ENCODE measurements at places on chromosomes 12 and 14.

GRCh38 chr12:40622246-40622838, 69.9 kb upstream of the CNTN1 start:
- peak; percentile 14 for DNase-seq

DNA sequence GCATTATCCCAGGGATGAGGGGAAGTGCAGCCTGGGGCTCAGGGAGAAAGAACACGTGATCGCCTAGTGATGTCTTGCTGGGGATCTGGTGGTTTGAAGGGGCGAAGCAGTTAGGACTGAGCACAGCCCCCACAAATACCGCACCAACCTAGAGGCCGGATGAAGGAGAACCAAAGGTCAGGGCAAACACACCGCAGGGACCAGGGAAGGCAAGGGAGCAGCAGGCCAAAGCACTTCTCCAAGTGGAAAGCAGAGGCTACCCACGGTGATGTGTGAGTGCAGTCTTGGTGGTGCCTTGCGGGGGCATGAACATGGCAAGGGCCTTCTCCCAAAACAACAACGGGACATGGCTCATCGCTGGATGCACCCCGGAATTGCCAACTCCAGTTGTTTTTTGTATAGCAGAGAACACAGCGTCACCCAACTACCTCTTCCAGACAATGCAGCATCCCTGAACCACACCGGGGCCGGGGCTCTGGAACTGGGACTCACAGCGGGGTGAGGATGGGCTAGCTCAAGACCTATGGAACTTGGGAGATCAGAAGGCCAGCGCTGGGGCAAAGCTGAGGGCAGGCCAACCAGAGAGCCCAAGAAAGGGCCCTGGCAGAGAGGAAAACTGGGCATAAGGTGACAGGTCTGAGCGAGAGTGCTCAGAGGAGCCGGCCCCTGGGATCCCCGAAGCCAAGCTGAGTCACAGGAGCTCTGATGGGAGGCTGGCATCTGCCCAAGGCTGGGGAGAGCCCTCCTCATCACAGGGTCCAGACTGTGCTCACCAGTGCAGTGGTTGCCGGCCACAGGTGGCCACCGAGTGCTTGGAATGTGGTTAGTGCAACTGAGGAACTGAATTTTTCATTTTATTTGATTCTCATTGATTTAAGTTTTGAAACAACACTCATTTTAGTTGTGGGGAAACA, 11.1 kb downstream of the GALNT16 start:
- DNase-seq: no peak

DNA sequence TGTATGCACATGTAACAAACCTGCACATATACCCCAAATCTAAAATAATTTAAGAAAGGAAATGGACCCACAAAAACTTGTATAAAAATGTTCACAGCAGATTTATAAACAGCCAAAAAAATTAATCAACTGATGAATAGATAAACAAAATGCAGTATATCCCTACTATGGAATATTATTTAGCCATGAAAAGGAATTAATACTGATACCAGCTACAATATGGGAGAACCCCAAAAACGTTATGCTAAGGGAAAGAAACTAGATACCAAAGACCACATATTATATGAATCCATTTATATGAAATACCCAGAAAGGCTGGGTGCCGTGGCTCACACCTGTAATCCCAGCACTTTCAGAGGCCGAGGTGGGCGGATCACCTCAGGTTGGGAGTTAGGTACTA, 20.9 kb downstream of the DUSP16 start:
- no peak for DNase-seq

- no peak for DNase-seq
Measured at GRCh38 chr14:61202124-61202523, 79.0 kb downstream of the TMEM30B start.

GRCh38 chr12:91278126-91278525, 95.5 kb upstream of the DCN start:
- no peak for DNase-seq

- no peak for DNase-seq
Measured at GRCh38 chr14:51367600-51367931, 127.5 kb downstream of the TMX1 start.

DNA sequence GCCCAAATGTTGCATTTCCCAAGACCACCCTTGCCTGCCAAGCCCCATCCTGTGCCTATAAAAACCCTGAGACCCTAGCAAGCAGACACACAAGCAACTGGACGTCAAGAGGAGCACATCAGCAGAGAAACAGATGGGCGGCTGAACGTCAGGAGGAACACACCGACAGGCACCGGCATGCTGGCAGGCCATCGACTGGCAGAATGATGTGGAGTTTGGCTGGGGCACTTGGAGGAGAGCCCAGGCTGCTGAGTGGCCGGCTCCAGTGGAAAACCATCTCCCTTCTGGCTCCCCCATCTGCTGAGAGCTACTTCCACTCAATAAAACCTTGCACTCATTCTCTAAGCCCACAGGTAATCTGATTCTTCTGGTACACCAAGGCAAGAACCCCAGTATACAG, 130.1 kb downstream of the SLC41A2 start:
- DNase-seq: no peak

DNA sequence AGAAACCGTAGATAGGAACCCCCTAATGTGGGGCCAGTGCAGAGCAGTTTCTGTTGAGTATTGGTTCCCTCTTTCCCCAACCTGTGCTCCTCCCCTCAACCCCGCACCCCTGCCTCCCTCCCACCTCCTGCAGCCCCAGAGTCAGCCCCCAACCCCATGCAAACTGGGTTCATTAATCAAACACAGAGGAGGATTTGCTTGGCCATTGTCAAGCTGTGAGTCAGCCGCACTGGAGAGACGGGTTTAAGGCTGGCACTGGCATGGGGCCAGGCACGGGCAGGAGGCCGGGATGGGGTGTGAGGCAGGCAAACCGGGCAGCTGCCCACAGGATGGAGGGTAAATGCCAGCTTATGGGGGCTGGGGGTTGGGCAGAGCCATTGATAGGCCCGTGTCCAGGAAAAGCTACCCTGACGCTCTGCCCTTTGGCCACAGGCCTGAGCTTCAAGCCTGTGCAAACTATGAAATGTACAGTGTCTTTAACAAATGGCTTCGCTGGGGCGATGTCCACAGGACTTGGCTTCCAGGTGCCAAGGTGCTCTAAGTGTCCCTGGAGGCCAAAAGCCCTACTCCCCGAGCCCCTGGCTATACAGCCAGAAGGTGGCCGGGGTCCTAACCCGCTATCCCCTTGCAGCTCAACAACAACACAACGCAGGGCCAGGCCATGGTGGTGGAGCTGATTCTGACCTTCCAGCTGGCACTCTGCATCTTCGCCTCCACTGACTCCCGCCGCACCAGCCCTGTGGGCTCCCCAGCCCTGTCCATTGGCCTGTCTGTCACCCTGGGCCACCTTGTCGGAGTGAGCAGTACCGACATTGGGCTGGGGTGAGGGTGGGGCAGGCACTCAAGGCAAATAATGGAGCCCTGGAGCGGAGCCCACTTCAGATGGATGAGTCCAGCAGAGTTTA, 1.4 kb downstream of the AQP5 start:
- DNase-seq: no peak

- no peak for DNase-seq
Measured at GRCh38 chr12:66365718-66366490, 63.6 kb downstream of the HELB start.

- DNase-seq: no peak
Measured at GRCh38 chr12:51866762-51867161, 18.2 kb upstream of the FIGNL2 start.

DNA sequence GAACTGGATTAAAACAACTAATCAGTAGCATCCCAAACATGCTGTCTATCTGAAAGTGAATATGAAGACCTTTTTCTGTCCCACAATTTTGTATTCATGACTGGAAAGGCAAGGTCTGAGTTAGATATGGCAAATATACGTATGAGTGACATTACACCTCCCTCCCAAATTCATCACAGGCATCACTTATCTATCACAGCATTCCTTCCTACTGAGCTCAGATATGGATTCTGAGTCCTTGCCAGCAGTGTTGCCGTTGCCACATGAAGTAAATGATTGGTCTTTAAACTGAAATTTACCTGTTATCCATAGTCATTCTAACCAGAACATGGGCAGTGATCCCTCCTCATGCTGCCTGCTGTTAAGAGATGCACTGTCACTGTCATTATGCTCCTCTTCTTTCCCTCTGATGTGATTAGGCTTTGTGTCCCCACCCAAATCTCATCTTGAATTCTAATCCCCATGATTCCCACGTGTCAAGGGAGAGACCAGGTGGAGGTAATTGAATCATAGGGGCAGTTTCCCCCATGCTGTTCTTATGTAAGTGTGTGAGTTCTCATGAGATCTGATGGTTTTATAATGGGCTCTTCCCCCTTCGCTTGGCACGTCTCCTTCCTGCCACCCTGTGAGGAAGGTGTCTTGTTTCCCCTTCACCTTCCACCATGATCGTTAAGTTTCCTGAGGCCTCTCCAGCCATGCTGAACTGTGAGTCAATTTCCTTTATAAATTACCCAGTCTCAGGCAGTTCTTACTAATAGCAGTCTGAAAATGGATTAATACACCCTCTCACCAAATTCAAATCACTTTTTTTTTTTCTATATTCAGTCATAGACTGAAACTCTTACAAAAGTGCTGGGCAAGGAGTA, 288.4 kb downstream of the NUAK1 start:
- DNase-seq: no peak

- DNase-seq: no peak
Measured at GRCh38 chr14:20580242-20580641, 7.6 kb downstream of the RNASE11 start.

GRCh38 chr14:95130549-95130948, 26.8 kb downstream of the DICER1 start:
- no peak for DNase-seq

- peak; percentile 36 for DNase-seq
Measured at GRCh38 chr12:57235728-57236131, 6.2 kb downstream of the SHMT2 start.

DNA sequence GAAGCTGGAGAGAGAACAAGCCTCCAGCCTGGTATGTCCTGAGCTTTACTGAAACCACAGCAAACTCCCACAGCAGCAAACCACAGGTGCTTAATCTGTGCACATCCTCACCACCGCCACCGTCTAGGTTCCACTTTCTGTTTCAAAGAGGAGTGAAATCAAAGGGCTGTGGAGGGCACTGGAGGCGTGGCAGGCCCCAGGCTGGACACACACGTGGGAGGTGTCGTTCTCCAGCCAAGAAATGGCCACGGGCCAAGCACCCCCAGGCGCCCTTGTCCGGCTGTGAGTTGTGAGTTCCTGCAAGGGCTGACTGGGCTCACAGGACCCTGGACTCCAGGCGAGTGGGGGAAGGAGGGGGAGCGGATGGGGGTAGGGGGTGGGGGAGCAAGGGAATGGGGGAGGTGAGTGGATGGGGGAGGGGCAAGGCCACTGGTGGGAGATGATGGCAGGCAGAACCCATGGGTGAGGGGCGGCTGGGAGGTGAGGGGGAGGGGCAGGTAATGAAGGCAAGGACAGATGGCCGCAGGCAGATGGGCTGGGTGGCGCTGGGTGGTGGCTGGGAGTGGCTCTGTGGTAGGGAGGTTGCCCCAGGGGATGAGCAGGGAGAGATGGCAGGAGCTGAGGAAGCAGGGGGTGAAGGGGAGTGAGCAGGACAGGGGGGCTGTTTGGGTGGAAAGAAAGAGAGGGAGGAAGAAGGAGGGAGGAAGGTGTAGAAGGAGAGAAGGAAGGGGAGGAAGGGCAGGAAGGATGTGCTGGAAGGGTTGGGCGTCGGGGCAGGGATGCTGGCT, 86.7 kb downstream of the NCOR2 start:
- DNase-seq: peak; percentile 39
